ENCODE measurements at places on chromosomes 13 and 19.

DNA sequence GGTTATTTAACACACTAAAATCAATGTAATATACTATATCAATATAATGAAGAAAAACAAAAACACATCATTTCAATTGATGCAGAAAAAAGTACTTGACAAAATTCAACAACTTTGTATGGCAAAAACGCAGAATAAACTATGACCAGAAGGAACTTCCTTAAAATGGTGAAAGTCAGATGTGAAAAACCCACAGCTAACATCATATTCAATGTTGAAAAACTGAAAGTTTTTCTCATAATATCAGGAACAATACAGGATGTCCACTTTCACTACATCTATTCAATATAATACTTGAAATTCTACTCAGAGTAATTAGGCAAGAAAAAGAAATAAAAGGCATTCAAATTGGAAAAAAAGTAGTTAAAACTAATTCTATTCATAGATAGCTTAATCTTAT, 50.3 kb downstream of the SPRY2 start:
- DNase-seq, result no peak

DNA sequence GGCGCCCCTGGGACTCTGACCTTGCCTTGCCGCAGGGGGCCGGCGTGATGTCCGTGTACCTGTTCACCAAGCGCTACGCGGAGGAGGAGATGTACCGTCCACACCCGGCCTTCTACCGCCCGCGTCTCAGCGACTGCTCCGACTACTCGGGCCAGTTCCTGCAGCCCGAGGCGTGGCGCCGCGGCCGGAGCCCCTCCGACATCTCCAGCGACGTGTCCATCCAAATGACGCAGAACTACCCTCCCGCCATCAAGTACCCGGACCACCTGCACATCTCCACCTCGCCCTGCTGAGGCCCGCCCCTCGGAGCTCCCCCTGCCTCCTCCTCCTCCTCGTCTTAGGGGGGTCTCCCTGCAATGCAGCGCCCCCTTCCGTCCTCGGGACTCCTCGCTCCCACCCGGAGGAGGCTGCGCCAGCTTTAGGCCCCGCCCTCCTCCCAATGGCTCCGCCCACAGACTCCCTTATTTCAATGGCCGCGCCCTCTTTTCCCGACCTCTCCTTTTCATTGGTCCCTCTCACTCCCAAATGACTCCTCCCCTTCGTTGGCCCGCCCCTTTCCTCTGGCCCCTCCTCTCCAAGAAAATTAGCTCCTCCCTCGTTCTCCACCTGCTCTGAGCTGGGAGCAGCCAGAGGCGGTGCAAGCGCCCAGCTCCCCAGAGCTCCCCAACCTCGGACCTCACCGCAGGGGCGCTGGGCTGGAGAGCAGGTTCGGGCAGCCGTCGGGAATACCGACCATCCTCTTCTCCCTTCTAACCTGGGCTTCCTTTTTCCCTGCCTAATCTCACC, 20.5 kb upstream of the CACNG8 start:
- no peak for DNase-seq

DNA sequence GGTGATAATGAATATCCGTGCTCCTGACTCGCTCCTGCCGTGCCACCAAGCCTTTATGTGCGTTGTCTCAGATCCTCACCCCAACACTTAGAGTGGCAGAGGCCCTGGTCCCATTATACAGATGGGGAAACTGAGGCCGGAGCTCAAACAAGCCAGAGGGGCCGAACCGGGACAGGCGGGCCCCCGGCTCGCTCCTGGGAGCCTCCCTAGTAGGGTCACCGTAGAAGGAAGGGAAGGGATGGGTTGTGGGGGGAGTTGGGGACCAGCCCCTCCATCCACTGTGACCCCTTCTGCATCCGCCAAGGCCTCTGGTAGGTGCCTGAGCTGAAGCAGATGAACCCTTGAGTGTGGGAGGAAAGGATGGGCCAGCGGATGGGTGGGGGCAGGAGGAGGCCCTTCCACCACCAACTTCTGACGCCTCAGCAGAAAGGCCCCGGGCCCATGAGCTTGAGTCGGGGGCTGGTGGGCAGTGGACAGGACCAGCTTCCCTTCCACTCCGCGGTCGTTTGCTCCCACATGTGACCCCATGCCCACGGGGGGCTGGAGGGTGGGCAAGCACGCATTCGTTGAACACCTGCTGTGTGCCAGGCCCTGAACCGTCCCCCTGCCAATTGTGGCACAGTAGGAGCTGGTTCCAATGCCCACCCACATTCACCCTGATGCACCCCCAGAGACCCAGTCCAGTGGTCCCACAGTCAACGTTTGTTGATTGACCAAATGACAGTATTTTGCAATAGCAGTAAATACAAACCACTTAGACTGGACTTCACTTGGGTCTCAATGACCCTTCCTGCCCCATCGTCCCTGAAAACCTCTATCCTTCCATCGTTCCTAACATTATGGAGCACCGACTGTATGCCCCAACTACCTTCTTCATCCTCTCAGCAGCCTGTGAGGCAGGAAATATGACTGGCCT, 24.2 kb upstream of the TCF3 start:
- no peak for DNase-seq

- DNase-seq, result no peak
Measured at GRCh38 chr19:32208060-32208459, 137.3 kb upstream of the ZNF507 start.

GRCh38 chr13:70366720-70367119, 258.5 kb upstream of the KLHL1 start:
- DNase-seq, result no peak

- no peak for DNase-seq
Measured at GRCh38 chr13:76707360-76707759, 178.8 kb downstream of the KCTD12 start.

DNA sequence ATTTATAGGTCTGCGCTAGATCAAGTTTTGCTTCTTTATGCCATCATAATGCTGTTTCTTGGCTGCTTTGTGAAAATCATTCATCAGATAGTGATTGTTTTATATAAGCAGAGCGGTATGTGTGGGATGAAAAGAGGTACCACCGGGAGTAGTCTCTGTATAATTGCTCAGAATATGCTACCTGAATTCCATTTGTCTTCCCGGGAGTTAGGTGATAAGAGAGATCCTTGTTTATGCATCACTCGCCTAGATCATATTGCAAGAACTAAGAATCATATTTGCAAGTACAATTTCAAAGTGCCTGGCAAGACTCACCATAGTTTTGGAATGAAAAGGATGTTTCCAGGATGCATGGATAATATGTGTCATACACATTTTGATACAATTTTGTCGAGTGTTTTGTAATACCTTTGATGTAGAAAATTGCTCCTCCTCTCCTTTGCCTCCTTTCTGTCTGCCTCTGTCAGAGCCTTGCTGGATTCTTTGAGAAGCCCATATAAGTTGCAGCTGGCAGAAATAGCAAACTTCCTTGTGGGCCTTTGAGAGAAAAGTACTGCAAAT, 1306.0 kb upstream of the SLC10A2 start:
- no peak for DNase-seq

- DNase-seq, result no peak
Measured at GRCh38 chr13:61111529-61111928, 304.1 kb downstream of the PCDH20 start.

DNA sequence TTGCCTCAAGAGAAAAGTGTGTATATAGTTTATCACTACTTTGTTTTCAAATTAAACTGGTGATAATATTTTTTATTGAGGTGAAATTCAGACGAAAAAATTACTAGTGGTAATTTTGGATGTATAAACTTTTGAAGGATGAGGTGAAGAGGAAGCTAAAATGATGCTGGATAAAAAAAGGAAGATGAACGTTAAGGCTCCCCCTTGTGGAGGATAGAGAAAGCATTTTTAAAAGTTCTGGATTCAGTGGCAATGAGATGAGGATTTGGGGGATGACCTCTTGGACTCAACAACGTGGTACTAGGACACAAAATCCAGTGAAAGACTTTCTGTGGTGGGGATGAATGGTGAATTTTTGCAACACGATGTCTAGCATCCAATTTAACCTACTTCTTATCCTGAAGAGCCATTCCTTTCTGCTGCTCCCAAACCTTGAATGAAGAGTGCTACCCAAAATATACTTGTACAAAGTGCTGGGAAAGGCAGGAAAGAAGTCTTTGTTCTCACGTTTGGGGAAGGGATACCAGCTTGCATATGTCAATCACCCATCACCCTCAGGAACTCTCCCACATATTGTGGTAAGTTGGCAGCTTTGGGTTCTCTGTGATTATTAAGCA, 7.3 kb upstream of the SIGLEC5 start:
- no peak for DNase-seq

GRCh38 chr13:79943346-79944023, 397.4 kb downstream of the SPRY2 start:
- no peak for DNase-seq

- DNase-seq, result no peak
Measured at GRCh38 chr19:4606921-4607678, 32.2 kb upstream of the TNFAIP8L1 start.

DNA sequence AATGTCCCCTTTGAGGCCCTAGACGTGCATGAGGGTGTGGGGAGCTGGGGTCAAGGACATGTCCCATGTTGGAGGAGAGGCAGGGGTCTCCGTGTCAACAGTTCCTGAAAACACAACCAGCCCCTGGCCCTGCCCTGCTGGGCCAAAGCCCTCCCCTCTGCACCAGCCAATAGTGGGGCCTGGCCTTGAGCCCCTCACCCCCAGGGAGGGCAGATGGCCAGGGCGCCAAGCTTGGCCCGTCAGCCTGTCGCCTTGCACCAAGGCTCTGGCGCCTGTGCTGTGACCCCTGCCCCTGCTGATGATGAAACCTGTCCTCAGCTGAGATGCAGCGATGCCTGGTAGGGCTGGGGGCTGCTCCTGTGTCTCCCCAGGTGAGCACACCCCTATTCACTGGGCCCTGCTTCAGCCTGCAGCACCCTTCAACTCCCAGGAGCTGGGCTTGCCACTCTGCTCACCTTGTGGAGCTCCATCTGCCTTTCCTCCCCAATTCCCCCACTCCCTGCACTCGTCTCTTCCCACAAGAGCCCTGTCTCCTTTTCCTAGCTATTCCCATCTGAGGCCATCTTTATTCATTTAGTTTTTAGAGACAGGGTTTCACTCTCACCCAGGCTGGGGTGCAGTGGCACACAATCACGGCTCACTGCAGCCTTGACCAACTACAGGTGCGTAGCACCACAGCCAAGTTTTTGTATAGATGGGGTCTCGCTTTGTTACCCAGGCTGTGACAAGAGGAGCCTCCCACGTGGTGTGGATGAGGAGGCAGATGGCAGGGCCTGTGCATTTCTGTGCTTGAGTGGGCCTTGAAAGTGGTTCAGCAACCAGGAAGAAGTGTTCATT, 2.1 kb upstream of the HAMP start:
- DNase-seq, result no peak

DNA sequence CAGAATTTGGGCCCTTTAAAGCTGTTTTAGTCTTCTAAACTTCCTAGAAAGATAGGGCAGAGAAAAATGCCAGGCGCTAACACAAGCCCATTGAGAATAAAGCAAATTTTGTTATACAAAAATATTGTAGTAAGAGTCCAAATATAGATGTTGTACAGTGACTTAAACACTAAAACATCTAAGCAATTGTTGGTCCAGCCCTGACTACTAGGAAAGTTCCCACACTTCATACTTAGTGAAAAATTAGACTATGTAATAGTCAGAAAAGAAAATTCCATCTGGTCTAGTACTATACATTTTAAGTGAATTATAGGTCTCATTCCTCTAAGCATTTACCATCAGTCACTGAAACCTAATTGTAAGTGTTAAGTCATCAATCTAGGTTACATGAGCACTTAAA, 1518.3 kb upstream of the SLC10A2 start:
- DNase-seq, result no peak

- DNase-seq, result no peak
Measured at GRCh38 chr13:31051999-31052398, 109.7 kb downstream of the HSPH1 start.

GRCh38 chr13:111898956-111899713, 167.8 kb upstream of the SOX1 start:
- no peak for DNase-seq

- DNase-seq, result no peak
Measured at GRCh38 chr13:48728226-48728625, 74.5 kb downstream of the CYSLTR2 start.

GRCh38 chr19:46813839-46814358, 25.5 kb upstream of the SLC1A5 start:
- DNase-seq, result no peak

GRCh38 chr13:102816708-102817107, 17.8 kb downstream of the BIVM start:
- no peak for DNase-seq

DNA sequence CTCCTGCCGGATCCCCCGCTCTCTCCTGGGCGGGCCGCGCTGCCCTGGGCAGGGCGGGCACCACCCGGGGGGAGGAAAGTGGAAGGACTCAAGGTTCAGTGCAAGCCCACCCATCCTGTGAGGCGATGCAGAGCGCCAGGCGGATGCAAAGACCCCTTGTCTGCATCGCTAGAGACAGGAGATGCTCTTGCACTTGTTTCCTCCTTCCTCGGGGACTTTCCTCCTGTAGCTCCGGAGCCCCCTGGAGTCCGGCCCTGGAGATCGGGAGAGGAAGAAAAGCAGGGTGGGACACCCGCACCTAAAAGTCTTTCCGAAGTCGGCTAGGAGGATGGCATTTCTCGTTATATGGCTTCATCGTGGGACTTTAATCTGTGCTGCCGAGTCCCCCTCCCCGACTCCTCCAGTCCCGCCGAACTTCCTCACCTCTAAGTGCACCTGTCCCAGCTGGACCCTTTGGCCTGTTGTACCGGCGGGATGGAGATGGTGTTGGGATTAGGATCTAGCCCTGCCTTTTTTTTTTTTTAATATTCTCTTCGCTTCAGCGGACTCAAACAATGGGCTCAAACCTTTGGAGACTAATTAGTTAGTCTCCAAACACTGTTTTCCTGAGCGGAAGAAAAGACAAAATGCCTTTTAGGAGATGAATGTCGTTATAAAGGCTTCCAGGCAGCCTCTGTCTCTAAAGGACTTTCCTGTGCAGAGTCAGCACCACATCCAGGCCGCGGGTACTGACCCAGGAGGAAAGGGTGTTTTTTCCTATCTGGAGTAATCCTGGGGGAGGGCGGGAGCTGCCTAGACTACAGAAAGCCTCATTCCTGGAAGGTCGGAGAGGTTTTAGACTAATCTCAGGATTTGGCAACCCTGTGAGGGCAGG, 725 bp downstream of the FAM124A start:
- DNase-seq, result no peak

- no peak for DNase-seq
Measured at GRCh38 chr19:49538643-49539042, 10.8 kb downstream of the RCN3 start.

- DNase-seq, result no peak
Measured at GRCh38 chr13:60412909-60413616, 16.0 kb downstream of the TDRD3 start.

- DNase-seq, result no peak
Measured at GRCh38 chr19:15428956-15429824, 10.4 kb upstream of the AKAP8L start.

- DNase-seq, result no peak
Measured at GRCh38 chr13:42769650-42770049, 11.7 kb upstream of the FAM216B start.

DNA sequence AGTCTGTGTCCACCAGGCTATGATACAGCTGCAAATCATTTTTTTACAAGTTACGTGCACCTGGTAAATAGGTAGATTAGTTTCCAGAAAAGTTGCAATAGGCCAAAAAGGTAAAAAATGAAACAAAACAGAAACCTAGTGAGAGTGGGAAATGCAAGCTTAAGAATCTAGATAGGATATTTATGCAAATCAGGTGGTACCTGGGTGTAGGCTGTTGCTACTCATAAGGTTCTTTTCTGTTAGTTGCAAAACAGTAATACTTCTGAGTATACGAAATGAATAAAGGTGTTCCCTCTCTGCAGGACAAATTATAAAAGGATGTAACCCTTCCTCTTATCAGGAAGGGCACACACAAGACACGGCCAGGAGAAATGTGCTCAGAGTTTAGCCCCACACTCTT, 97.9 kb downstream of the UGGT2 start:
- no peak for DNase-seq
